BJ (cell line): ENCODE measurements at places on chromosomes 12 and 14.

DNA sequence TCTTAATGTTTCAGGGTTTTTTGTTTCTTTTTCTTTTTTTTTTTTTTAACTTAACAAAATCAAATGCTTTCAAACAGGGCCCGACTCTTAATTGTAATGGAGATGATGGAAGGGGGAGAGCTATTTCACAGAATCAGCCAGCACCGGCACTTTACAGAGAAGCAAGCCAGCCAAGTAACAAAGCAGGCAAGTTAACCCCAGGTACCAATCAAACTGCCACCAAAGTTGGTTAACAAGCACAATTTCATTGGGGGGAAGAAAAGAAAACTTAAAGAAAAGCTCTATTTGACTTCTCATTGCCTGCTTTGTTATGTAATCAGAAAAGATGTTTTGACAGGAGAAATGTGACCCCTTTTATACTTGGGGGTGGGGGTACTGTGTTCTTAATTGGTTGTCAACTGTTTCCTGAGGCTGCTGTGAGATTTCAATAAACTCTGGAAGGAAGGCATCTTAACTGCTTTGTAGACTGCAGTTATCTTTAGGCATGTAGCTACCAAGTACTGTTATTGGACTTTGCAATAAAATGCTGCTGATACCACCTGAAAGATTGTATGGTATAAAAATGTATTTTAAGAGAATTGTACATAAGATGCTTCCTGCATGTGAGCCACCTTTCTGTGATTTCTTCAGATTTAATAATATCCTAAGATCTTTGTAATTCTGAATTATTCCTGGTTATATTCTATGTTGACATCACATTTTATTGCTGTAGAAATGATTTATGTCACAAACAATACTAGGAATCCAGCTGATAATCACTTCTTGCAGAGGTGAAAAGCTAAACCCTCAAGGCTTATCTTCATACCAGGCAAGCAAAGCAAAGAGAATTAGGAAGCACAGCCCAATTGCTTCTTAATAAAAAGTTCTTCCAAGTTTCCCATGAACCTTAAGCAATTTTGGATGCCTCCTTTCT is 26.9 kb downstream of the MAPKAPK5 start:
- no peak for DNase-seq

- DNase-seq: no peak
Measured at GRCh38 chr14:94384342-94384741, 4.1 kb downstream of the SERPINA1 start.

DNA sequence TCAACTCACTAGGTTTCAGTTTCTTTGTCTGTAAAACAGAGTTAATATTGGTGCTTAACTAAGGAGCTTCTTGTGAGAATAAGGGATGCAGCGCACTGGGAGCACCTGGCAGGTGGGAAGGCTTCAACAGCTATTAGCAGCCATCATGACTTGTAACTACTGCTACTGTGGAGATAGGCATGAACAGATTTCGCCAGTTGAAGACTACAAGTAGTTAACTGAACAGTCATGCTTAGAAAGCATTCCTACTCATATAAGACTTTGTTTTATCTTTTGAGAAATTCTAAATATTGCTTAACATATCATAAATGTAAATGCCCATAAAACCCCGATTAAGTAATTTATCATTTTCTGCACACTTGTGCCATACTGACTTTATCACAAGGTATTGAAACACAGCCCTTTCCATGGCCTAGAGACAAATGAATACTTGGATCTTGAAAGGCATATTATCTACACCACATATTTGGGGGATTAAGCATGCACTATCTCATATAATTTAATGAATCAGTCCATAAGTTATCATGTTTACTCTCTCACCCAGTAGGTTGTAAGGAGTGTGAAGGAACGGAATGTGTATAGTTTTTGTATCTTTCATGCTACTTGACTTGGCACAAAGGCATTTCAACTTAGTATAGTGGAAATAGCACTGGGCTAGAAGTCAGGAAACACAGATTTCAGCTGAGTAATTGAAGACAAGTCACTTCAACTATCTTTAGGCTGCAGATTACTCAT is 16.1 kb downstream of the NTN4 start:
- no peak for DNase-seq

- peak; percentile 47 for DNase-seq
Measured at GRCh38 chr12:11763760-11764520, 114.5 kb downstream of the ETV6 start.

DNA sequence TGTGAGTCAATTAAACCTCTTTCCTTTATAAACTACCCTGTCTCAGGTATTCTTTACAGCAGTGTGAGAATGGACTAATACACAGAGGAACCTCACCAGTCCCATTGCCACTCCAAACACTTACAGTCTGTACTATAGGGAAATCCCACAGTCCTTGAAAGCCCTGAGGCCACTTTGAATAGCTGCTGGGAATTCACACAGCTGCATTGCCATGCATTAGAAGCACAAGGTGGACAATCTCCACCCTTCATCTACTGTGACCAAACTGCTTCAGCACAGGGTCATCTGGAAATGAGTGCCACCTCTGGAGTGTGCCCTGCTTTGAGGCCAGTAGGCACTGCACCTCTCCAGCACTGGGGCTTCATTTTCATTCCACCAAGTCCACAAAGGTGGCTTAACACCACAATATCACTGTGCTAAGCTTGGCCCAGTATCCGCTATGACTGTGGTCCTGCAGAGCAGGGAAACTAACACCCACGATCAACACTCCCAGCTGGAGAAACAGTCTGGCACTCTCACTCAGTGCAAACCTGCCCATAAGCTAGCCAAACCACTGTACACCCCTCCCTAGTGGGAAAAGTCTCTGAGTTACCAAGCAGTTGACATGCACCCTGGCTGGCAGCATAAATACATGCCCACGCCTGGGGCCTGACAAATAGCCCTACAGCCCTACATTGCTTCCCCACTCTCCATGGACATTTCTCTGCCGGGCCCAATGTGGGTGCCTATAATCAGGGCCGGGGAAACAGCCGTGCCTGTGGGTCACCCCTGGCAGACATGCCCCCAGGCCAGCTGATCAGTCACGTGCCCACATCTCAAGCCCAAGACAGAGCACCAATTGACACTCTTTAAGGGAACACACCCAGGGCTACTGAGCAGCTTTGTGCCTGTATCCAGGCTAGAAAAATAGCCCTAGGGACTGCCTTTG is 294.3 kb upstream of the MGAT4C start:
- no peak for DNase-seq

DNA sequence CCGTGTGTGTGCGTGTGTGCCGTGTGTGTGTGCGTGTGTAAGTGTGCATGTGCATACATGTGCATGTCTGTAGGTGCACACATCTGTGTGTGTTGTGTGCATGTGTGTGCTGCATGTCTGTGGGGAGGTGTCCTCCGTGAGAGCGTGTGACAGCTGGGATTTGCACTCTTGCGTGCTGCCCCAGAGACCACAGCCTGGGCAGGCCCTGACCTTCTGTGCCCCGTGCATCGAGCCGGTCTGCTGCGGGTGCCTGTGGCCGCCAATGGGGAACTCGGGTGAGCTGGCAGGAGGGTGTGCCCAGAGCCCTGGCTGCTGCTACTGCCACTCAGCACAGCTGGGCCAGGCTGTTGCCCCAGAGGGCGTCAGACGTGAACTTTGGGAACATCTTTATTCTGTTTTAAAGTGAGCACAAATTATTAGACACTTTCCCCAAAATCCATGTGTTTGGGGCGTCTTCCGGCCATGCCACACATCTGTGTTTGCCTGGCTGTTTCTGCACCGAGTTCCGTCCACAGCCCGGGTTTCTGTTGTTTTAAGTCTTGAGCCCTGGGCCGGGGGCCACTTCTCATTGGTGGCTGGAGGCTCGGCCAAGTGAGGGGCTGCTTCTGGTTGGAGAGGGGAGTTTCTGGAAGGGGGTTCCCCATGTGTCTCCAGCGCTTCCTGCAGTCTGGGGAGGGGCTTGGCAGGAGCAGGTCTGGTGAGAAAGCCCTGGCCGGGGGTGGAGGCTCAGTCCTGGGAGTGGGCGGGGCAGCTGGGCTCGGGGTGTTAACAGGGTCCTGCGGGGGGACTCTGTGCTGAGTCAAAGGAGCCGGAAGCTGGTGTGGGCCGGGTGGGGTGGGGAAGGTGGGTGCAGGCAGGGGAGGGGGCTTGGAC is 7.6 kb downstream of the CEP170B start:
- DNase-seq: no peak

GRCh38 chr12:116882742-116883141 is 1.5 kb upstream of the HRK start:
- DNase-seq: no peak

GRCh38 chr12:120981407-120981941 is 3.1 kb downstream of the HNF1A start:
- no peak for DNase-seq

- DNase-seq: no peak
Measured at GRCh38 chr12:59031313-59031712, 111.0 kb upstream of the LRIG3 start.

GRCh38 chr14:22847661-22848341 is 11.4 kb downstream of the MMP14 start:
- no peak for DNase-seq

- DNase-seq: no peak
Measured at GRCh38 chr12:19030180-19030579, 99.4 kb upstream of the PLEKHA5 start.

DNA sequence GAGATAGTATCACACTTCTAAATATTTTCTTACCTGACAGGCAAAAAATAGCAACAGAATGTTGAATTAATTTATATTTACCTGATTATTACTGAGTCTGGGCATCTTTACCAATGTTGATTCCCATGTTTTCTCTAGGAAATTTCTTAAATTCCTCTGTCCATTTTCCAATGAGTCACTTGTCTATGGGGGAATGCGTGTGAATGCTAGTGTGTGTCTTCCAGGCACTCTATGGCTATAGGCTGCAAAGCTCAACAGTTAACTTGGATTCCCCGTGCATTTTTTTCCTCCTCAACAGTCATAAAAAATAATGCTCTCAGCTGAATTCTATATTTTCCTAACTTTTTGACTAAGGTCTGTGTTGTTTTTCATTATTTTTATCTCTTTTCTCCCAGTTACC is 1385.8 kb upstream of the FLRT2 start:
- no peak for DNase-seq
